ENCODE measurements at places on chromosomes 3 and 15.

DNA sequence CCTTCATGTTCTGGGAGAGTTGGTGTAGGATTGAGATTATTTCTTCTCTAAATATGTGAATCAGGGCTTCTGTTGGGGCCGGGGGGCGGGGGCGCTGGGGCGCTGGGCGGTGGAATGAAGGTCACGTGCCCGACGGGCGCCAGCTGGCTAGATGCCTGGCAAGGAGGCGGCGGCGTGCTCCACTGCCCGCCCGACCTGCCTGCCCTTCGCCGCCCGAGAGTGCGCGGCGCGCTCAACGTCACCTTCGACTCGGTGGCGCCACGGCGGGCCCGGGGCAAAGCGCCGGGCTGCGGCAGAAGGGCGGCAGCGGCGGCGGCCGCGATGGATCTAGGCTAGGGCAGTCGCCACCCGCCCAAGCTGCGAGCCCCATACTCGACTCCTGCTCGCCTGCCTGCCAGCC, 47.0 kb upstream of the LHFPL4 start:
- no peak for DNase-seq

DNA sequence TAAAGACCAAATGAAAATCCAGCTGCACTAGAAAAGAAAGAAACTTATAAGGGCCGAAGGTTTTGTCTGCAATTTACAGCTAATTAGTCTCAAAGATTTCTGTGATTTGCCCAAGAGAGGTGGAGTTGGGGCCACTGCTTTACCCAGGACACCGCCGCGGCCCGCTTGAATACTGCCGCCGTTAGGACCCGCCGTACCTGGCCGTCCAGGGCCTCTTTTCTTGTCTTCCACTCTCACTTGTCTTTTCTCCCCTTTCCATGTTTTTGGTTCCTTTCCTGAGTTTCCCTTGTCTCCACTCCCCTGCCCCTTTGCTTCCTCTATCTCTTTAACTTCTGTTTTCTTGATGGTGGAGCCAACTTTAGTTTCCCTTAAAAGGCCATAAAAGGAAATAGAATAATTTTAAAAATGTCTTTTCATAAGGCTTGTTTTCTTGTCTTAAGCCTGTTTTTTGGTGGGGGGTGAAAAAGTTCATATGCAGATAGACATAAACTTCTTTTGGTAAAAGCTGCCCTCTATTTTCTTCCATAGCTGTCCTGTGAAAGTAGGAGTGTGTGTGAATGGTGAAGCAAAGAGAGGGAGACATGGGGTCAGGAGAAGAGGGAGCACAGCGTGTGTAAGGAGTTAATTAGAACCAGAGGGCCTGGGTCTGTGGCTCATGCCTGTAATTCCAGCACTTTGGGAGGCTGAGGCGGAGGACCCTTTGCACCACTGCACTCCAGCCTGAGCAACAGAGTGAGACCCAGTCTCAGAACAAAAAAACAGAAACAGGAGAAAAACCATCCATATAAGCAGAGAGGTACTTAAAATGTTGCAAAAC, 16.0 kb upstream of the CCNL1 start:
- DNase-seq: peak; percentile 36

GRCh38 chr3:145698749-145699148, 462.2 kb downstream of the PLOD2 start:
- DNase-seq: no peak

GRCh38 chr3:40068636-40069035, 240.9 kb upstream of the EIF1B start:
- no peak for DNase-seq

DNA sequence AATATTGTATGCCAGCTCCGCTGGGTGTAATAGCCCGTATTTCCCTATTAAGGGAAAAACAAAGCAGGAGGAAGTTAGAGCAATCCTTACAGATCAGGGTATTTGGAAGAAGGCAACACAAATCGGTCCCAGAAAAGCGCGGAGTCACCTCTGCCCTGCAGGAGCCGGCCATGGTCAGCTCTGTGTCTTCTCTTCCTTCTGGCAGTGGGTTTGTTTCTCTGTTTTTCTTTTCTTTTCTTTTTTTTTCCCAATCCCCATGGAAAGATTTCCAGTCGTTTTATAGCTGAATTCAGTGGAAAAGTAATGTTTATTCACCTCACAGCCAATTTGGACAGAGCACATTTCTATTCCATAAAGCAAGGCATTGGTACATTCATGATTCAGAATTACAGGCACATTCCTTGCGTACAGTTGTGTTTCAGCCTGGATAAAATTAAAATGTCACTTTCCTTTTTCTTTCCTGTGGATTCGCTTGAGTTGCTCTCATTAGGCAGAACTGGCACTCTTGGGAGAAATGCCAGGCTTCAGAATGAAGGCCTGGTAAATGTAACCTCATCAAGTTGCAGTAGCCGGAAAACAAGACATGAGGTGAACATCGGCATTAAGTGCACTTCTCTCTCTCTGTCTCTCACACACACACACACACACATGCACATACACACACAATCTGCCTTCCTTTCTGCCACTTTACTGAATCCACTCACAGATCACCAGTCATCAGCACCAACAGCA, 204.5 kb upstream of the UBE2E1 start:
- no peak for DNase-seq

- no peak for DNase-seq
These were observed 1375.4 kb downstream of the NSUN3 start for GRCh38 chr3:95438274-95438673.

DNA sequence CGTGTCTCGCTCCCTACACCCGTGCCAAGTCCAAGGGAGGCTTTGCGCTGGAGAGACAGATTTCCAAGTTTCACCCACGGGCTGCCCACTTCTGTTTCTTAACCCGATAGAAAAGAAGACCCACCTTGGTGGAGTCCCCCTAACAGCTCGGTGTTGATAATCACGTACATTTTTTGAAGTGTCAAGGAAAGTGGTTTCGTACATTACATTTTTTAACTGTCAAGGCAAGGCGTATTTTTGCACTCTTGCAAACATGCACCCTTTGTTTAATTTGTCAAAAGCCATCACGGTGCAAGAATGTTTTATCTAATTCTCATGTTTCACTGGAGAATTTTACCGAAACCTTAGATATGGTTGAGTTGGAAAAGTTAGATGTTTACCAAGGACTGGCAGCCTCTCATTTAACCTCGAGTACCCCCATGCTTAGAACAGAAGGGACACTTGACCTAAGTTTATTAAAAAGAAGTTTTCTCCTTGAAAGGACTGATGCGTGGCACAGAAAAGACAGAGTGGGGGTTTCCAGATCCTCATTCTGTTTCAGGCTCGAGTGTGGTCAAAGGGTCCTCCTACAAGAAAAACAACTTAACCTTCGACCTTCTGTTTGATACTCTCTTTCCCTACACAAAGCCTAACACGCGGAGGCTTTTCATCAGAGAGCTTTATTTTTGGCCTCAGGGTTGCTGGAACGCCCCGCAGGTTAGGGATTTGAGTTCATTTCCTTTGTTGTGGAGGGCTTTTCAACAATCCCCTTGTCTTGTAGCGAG, 882 bp downstream of the GXYLT2 start:
- no peak for DNase-seq

- DNase-seq: no peak
These were observed 110.0 kb upstream of the MEF2A start for GRCh38 chr15:99455789-99456160.

GRCh38 chr15:35007397-35007796, 19.3 kb upstream of the ZNF770 start:
- no peak for DNase-seq
